ENCODE measurements at places on chromosomes 12 and 14. TPM values are rescaled to one million over a fixed set of nuclear protein-coding genes. Genes with fewer than 3 reads are reported as not detected.

The PMEL gene
- 4.7 TPM for total RNA-seq

The KLHDC1 gene
- total RNA-seq, result 0.91 TPM

The TESPA1 gene
- 0.20 TPM for total RNA-seq

The ADSS1 gene
- 5.4 TPM for total RNA-seq

The TUBA1B gene
- 718 TPM for total RNA-seq

The MYH6 gene
- 0.15 TPM for total RNA-seq

DNA sequence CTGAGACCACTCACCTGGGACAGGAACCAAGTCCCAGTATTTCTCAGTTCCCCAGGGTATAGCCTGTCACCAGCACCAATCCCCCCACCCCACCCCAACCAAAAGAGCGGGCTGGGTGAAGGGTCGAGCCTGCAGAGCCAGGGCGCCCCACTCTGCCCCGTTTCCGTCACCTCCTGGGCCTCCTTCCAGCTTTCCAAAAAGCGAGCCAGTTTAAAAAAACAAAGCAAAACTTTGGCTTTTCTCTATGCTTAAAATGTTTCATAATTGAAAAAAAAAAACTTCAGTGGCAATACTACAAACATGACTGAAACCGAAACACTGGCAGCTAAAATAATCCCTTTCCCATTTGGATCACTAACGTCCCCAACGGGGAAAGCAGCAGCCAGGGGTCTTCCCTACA, 7.5 kb downstream of the CAMKK2 start:
- ATAC-seq, result no peak

DNA sequence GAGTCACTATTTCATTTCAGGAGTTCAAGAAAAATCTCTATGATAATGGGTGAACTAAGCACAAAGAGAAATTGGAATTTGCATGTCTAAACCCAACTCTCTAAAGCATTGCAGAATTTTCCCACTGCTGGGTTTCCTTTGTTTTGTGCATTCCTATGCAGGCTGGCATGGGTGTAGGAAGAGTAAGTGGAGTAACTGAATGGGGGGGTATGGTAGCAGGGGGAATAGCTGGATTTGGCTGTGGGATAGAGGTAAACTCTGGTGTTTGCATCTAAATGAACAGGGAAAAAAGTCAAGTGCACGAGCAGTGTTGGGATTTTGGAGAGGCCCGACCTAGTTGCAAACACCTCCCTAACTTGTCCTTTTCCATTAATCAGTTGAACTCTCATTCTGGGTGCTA, 159.1 kb downstream of the ANO4 start:
- ATAC-seq, result no peak

DNA sequence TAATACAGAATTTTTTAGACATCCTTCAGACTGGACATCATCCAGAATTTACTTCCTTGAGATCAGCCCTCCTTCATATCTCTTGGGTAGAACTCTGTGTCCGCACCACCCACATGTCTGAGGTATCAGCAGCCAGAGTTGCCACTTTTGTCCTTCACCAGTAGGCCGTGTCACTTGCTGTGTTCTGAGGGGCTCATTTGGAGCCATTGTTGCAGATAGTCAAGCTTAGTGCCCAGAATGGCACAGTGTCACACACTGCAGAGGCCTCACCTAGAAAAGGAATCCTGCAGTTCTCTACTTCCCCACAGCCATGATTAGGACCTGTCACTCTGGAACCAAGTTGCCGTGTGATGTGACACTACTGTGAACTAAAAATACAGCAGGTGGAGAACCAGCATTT, 36.9 kb upstream of the KCNK13 start:
- no peak for ATAC-seq

GRCh38 chr12:26872625-26873024, 39.6 kb upstream of the ITPR2 start:
- ATAC-seq, result peak; percentile 17

DNA sequence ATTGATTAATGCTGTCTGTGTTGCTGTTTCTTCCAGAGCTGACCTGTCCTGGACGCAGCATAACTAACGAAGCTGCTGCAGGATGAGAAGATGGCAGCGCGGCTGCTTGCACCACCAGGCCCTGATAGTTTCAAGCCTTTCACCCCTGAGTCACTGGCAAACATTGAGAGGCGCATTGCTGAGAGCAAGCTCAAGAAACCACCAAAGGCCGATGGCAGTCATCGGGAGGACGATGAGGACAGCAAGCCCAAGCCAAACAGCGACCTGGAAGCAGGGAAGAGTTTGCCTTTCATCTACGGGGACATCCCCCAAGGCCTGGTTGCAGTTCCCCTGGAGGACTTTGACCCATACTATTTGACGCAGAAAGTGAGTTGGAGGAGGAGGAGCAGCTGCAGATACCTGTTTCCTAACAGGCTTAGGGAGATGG, 71.7 kb downstream of the SCN8A start:
- no peak for ATAC-seq

DNA sequence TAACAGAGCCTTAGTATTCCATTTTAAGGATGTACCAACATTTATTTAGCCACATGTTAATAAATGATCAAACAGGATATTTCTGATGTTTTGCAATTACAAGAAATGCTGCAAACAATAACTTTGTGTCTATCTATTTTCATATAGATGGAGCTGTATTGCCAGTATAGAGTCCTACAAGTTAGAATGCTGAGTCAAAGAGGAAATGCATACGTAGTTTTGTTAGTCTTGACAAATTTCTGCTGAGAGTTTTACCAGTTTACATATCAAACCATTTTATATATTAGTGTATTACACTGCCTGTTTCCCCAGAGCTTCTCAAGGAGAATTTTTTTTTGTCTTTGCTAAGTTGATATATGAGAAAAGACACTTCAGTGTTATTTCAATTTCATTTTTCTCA, 541.7 kb downstream of the SLC16A7 start:
- ATAC-seq, result no peak

GRCh38 chr12:68981516-68981915, 48.5 kb upstream of the CPM start:
- ATAC-seq, result no peak

- no peak for ATAC-seq
Observed at GRCh38 chr12:80593766-80594165, 113.7 kb upstream of the MYF6 start.

DNA sequence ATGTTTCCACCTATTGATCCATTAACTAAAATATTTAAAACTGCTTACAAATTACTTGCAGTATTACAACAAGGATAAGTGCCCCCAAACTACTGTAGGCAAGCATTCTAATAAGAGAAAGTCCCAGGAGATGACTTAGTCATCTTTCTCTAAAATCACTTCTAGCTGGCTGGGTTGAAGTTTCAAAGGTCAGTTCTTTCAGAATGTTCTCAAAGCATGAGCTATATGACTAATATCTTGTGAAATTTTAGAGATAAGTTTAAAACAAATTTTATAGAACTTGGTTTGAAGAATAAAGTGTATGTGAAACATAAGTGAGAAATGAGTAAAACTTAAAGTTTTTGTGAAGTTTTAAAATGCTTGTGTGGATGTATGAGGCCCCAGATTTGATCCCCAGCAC, 24.3 kb upstream of the OR6J1 start:
- no peak for ATAC-seq

DNA sequence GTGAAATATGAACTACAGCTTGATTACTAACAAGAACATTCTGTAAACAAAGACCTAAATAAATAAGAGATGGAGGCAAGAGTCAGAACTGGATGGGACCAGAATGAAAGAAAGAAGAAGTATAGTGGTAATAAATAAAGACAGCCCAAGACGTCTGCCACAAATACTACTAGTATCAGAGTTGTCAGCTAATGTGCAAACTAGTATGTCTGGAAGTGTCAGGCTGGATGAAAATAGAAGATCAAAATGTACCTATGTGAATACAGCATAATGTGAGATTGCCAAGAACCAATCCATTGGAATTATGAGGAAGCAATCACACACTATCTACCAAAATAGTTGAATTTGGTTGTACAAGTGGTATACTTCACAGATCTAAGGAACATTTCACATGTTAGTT, 353.0 kb downstream of the BTG1 start:
- ATAC-seq, result no peak

DNA sequence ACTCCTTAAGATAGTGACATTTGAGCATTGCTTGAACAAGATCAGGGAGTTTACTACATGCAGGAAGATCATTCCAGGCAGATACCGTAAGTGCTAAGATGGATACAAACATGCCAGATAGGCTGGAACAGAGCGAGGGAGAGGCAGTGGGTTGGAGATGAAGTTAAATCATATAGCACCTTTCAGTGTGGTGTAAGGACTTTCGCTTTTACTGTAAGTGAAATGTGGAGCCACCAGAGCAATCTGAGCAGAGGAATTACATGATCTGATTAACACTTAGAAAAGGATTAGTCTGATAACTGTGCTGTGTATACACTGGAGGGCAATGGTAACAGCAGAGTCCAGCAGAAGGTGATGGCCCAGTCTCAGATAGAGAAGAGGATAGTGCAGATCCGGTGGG, 163.0 kb upstream of the SSTR1 start:
- ATAC-seq, result no peak

- no peak for ATAC-seq
Observed at GRCh38 chr12:8887285-8887715, 27.0 kb upstream of the PHC1 start.

- no peak for ATAC-seq
Observed at GRCh38 chr12:89225401-89225800, 126.9 kb downstream of the DUSP6 start.

DNA sequence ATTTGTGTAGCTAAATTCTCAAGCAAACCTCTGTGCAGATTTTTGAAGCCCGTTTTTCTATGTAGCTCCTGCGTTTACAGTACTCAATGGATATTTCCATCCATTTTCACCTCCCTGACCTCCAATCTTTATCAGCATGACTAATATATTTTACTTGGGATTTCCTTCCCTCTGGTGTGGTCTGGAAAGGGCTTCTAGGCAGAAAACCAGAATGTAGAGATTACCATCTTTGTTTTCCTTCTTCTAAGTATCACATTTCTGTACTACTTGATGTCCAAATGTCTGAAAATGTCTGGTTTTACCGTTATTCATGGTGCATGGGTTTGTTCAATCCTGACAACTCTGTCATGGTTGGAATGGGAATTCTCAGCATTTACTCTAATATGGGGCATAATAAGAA, 907.6 kb upstream of the FLRT2 start:
- ATAC-seq, result no peak

DNA sequence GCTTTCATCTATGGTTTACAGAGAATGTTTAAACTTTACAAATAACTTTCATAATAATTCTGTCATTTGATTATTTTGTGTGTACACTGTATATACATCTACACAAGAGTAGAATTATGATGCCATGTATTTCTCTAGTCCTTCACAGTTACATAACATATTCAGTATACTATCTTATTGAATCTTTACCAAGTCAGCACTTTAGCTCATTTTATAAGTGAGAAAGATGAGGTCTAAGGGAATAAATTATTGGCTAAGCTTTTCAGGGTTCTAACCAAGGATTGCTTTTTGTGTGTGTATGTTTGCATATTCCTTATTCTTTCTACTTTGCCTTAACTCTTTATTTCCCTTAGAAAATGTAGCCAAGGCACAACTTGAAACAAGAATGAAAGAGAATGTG, 84.3 kb upstream of the PTPRQ start:
- no peak for ATAC-seq

GRCh38 chr12:132713123-132713522, 2.5 kb downstream of the PGAM5 start:
- ATAC-seq, result no peak

DNA sequence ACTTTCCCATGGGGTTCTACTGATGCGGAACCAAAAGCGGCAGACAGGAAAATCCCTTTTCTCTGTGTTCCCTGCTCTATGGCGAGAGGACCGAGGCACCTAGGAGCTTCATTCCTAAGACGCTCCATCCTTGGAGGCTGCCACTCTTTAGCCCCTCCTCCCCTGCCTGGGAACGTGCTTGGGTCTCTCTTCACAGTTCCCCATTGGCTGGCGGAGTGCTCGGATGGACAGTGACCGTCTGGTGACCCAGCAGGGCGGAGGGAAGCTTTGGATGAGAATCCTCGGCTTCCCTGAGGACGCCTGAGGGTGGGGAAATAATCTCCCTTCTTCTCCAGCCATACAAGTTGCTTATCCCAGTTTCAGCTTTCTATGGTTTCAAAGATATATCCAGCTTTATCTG, 37.3 kb downstream of the KCNA5 start:
- no peak for ATAC-seq

- ATAC-seq, result peak; percentile 38
Observed at GRCh38 chr12:73361156-73361863, 1089.1 kb downstream of the TRHDE start.

DNA sequence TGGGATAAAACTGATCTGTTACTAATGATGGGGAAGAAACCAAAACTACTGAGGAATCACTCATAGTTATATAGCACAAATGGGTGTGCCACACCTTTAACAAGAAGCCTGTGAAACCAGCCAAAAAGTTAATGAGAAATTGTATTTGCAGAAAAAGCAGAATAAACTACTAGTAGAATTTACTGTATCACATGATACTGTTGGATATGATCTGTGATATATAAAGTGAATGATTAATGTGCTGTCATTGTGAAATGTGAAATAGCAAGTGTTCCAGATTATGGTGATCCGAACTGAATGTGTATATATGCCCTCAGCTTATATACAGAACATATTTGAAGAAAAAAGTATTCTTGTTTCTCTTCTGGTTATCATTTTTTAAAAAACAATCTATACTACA, 30.5 kb downstream of the VEZT start:
- ATAC-seq, result no peak

DNA sequence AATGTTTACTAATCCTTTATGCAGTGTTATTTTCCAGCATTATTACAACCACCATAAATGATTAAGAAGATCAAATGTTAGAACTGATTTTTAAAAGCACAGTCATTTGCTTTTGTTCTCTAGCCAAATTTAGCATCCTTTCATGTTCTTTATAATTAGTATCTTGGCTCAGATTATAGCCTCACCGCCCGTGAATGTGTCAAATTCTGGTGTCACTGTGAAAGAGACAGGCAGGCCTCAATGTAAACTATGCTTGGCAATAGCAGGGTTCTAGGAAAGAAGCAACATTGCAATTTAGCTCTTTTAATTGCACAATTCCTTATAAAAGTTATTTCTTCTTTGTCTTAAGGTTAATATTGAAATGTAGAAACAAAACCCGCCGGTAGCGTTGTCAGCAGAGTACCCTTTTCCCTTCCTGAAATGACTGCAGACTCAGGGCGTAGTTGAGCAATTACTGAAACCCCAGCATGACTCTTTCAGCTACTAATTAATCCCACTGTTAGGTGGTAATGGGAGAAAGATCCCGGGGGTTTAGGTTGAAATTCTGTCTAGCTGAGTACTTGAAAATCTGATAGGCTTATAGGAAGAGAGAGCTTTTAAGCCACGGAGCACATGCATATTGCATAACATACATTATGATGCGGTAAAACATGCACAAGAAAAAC, 1600.5 kb upstream of the SEL1L start:
- ATAC-seq, result no peak

- no peak for ATAC-seq
Observed at GRCh38 chr12:120970310-120970709, 8.0 kb upstream of the HNF1A start.

All from motor neuron (in vitro differentiated cells).